ENCODE measurements at places on chromosomes 7 and 10. TPM values are rescaled to one million over a fixed set of nuclear protein-coding genes. Genes with fewer than 3 reads are reported as not detected.

DNA sequence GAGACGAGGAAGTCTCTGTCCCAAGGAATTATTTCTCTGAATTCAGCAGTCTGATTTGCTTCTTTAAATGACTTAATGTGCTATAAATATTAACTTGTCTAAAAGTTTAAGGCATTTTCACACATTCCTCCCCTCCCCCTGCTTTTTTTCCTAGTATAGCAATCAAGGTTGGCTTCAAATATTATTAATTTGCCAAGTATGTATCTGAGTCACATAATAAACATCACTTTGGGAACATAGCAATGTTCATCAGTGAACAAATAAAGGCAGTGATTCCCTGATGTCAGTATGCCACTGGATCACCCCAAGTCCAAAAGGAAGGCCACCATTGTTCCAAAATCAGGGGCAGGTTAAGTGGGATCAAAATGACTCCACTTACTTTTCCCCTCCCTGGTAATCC is 40.5 kb downstream of the PDE6C start:
- no peaks in the 10 kb centered on the region for H3K36me3 ChIP-seq
- no peak overlapping the region for H3K27ac ChIP-seq
- H3K4me3 ChIP-seq = no peak overlapping the region
- peaks cover 6% of the 10 kb centered on the region for H3K27me3 ChIP-seq
- DNase-seq = no peak

GRCh38 chr7:117217106-117218035 is 105.5 kb downstream of the WNT2 start:
- H3K4me1 ChIP-seq = peaks cover 60% of the 10 kb centered on the region
- peaks cover 13% of the 10 kb centered on the region for H3K36me3 ChIP-seq
- peak overlapping the region; percentile 39 for H3K4me3 ChIP-seq
- DNase-seq = no peak
- H3K27ac ChIP-seq = peak overlapping the region; percentile 96
- no peaks in the 10 kb centered on the region for H3K27me3 ChIP-seq

GRCh38 chr7:6393667-6394056 is 54.1 kb downstream of the DAGLB start:
- no peak for DNase-seq
- H3K4me3 ChIP-seq = no peak overlapping the region
- H3K4me1 ChIP-seq = peaks cover 27% of the 10 kb centered on the region

The CCL24 gene
- not detected for total RNA-seq

The BMPER gene
- 1.7 TPM for total RNA-seq

All from mesothelial cell of epicardium (in vitro differentiated cells).